ENCODE measurements at places on chromosomes 2 and 18.

DNA sequence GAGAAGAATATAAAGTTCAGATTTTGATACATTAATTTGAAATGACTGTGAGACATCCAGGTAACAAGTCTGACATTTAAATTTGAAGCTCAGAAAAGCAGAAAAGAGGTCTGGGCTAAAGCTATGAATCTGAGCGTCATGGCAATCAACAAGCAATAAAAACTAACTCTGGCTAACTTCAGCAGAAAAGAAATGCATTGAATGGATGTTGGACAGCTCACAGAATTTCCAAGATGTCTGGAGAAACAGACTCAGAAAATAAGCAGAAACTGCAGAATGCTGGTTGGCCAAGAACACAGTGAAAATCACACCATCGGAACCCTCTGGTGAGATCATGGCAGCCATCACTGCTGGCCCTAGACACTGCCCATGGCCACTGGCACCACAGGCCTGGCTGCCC, 366.6 kb downstream of the METTL4 start:
- DNase-seq: no peak

DNA sequence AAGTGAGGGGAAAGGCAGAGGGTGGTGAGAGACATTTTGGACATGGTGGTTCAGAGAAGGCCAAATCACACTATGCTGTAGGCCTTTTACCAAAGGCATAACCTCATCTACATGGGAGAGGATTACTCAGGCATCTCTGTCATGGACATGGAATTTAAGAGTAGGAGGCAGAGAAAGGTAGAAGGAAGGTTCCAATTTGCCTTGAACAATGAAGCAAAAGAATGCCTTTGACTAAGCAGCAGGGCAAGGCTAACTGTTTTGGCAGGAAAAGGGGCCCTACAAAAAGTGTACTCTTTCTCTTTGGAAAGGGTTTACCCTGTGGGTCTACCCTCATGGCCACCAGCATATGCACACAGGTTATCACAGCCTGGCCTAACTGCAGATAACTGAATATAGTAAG, 45.6 kb upstream of the RNU4ATAC start:
- DNase-seq: no peak

GRCh38 chr18:79314838-79315388, 80.8 kb upstream of the NFATC1 start:
- no peak for DNase-seq

GRCh38 chr2:181847198-181847556, 44.4 kb upstream of the ITPRID2 start:
- DNase-seq: no peak

GRCh38 chr2:96276787-96277499, 10.9 kb downstream of the CIAO1 start:
- no peak for DNase-seq

All from activated T-helper 1 cell treated with Interleukin-2 at 50 U/mL for 16 hours (primary cell).